ENCODE measurements at places on chromosomes 16 and 17.

DNA sequence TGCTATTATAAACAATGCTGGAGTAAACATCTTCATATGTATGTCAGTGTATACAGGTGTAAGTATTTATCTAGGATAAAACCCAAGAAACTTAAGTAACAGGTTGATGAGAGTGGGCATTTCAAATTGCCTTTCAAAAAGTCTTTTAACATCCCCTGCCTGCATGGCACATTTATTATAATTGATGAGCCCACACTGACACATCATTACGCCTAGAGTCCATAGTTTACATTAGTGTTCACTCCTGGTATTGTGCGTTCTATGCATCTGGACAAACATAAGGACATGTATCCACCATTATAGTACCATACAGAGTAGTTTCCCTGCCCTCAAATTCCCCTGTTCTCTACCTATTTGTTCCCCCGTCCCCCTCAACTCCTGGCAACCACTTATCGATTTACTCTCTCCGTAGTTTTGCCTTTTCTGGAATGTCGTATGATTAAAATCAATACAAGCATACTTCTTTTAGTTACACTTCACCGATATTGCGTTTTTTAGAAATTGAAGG is 53.7 kb downstream of the NACA2 start:
- DNase-seq: no peak

DNA sequence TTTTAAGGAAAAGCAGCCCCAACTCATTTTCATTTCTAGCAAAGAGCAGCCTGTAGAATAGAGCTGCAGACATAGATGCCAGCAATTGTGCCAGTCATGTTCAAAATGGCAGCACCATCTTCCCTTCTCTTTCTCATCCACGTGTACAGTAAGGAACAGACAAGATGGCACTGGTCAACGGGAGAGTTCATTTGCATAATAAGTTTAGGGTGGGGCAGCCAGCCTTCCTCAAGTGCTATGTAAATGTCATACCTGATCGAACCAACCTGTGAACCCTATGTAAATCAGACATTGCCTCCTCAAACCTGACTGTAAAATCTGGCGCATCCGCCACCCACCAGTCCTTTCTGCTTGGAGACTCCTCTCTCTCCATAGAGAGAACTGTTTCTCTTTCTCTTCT is 150.0 kb upstream of the CDH13 start:
- DNase-seq: no peak

DNA sequence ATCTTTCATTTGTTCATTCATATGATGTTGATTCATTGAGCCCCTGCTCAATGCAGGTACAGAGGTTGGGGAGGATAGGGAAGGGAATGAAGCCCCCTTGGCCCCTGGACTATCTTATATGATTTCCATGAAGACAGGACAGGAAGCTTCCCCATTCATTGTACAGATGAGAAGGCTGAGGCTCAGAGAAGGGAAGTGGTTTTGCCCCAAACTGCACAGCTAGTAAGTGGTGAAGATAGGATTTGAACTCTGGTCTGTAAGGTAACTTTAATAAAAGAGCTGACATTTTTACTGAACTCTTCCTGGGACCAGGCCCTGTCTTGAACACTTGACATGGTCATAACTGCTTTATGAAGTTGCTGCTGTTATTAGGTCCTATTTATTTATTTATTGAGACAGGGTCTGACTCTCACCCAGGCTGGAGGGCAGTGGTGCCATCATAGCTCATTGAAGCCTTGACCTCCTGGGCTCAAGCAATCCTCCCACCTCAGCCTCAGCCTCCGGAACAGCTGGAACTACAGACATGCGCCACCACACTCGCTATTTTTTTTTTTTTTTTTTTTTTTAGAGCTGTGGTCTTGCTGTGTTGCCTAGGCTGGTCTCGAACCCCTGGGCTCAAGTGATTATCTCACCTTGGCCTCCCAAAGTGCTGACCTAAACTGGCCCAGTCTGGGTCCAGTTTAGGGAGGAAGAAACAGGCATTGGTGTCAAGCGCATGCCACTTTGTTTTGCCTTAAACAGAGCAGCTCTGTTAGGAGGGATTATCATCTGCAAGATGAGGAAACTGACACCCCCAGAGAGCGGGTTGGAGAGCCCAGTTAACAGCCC is 5.0 kb downstream of the CTF1 start:
- DNase-seq: no peak

- no peak for DNase-seq
Measured at GRCh38 chr17:77322514-77323412, 182.0 kb downstream of the SEC14L1 start.

- DNase-seq: no peak
Measured at GRCh38 chr17:76704805-76705204, 6.0 kb downstream of the MXRA7 start.

DNA sequence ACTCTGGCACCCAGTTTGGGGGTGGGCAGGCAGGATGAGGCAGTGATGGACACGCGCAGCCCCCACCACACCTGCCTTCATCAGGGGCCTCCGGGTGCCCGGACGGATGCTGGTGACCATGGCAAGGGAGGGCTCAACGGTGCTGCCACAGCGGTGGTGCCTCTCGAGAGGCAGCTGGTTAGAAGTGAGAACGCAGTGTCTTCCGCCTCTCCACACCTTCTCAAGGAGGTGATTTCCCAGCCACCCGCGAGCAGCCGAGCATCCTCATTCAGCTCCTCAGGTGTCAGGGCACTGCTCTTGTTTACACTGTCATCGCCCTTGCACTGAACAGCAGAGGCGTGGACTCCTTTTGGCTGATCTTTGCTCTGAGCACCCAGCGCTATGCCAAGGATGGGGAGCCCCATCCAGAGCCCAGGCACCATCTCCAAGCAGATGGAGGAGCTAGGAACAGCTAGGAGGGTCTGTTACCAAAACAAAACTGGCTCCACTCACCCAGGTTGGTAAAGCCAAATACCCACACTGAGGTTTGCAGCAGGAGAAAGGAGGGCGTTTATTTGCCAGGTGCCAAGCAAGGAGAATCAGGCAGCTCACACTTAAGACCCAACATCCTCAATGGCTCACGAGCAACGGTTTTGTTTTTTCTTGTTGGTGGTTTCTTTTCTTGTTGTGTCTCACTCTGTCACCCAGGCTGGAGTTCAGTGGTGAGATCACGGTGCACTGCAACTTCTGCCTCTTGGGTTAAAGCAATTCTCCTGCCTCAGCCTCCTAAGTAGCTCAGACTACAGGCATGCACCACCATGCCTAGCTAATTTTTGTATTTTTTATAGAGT is 174.3 kb upstream of the TNRC6C start:
- DNase-seq: peak; percentile 37

DNA sequence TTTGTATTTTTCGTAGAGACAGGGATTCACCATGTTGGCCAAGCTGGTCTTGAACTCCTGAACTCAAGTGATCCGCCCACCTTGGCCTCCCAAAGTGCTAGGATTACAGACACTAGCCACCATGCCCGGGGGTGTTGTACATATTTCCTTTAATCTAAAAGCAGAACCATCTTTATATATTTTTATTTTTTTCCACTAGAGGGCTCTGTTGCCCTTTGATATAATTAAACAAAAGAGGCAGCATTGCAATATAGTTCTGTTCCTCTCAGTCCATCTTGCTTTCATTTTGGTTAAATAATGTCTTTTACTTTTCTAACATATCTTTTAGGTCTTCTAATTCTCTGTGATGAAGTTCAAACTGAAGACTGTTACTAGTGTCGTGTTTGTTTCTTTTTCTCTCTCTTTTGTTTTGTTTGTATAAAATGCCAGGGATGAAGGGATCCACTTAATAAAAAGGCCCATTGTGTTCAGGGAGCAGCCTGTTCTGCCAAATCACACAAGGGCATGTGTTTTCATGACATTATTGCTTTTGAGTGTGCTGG is 23.4 kb downstream of the WWOX start:
- no peak for DNase-seq

- no peak for DNase-seq
Measured at GRCh38 chr16:9264067-9264466, 172.6 kb downstream of the HAPSTR1 start.

GRCh38 chr17:28926366-28926765 is 23.5 kb upstream of the DHRS13 start:
- no peak for DNase-seq

DNA sequence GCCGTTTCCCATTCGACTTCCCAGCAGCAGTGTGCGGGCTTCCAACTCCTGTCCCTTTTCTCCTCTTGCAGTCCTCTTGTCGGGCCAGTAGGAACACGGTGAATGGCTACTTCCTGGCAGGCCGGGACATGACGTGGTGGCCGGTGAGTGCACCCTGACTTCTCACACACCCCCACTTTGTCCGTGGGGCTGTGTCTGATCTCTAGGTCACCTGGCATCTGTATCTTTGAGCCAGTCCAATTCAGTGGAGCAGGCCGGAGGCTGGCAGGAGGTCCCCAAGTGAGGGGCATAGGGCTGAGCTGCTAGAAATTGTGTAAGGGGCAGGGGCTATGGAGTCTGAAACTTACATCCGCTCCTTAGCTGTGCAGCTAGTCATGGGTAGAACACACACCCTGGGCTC is 6.6 kb downstream of the SLC5A10 start:
- DNase-seq: no peak

DNA sequence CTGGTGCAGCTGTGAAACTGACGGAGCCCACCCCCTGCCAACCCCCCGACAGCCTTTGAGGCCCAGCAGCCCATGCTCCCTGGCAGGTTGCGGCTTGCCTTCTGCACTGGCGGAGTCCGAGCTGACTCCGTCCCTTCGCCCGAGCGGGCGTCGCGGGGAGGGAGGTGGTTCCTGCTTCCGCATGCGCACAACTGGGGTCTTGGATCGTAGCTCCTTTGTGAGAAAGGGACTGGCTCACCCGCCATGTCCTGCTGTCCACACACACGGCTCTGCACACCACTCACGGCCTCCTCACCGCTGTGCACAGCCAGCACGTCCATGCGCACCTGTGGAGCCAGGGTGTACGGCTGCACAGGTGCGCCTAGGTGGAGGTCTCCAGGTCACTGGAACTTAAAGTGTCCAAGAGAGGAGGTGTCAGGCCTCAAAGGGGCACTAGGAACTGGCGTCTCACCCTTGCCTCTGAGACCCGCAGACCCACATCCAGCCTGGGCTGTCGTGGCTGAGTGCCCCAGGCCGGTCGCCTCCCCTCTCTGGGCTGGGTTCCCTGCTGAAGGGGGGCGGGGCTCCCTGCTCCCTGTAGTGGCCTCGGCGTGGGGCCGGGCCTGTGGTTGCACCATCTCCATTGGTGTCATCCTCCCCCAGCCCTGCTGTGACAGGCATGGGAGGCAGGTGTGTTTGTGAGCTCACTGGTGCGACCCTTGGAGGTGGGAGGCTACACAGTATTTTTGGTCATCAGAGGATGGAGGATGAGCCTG is 45.3 kb downstream of the JPH3 start:
- no peak for DNase-seq

DNA sequence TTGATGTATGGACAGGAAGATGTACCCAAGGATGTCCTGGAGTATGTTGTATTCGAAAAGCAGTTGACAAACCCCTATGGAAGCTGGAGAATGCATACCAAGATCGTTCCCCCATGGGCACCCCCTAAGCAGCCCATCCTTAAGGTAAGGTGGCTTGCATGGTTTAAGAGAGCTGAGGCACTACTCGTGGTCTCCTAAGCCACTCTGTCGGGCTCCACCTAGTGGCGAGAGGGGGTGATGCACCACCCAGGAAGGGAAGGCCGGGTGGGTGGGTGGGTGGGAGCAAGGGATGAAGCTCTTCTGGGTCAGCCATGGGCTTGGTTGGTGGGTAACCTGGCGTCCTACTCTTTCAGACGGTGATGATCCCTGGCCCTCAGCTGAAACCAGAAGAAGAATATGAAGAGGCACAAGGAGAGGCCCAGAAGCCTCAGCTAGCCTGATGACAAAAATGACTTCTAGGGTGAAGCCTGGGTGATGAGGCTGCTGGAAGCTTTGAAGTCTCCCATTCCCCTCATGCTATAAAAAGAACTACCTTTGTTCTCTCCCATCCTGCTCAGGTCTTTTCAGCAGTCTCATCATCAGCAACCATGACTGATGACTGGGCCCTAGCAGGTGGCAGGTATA is 21.5 kb downstream of the GPR179 start:
- peak; percentile 55 for DNase-seq

GRCh38 chr16:65002265-65002664 is 119.6 kb downstream of the CDH11 start:
- DNase-seq: no peak

DNA sequence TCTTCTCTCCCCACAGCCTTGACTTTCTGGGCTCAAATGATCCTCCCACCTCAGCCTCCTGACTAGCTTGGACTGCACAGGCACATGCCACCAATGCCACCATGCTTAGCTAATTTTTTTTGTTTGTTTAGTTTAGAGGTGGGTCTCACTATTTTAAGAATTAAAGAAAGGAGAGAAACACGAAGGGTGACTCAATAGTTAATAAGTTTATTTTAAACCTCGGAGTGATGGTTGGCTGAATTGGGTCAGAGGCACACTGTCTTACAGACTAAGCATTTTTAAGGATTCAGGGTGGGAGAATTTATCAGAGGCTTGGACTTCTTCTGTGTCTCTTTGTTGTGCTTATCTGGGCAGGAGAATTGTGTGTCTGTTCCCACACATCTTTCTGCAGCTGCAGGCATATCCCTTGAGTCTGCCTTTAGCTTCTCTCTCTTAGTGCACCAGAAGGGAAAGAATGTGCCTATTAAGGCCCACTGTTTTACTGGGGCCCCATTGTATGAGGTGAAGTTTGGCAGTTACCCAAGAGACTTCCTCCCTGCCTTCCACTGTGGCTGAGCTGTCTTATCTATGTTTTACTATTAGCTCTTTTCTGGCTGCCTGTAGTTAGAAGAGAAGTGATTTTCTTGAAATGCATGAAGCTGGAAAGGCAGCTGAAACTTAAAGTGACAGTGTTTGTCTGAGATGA is 2172.0 kb downstream of the TP53TG3F start:
- DNase-seq: no peak

- DNase-seq: no peak
Measured at GRCh38 chr17:4766723-4767122, 5.0 kb upstream of the TM4SF5 start.

Data from naive thymus-derived CD4-positive, alpha-beta T cell (primary cell).